ENCODE measurements at places on chromosomes 4 and X.

DNA sequence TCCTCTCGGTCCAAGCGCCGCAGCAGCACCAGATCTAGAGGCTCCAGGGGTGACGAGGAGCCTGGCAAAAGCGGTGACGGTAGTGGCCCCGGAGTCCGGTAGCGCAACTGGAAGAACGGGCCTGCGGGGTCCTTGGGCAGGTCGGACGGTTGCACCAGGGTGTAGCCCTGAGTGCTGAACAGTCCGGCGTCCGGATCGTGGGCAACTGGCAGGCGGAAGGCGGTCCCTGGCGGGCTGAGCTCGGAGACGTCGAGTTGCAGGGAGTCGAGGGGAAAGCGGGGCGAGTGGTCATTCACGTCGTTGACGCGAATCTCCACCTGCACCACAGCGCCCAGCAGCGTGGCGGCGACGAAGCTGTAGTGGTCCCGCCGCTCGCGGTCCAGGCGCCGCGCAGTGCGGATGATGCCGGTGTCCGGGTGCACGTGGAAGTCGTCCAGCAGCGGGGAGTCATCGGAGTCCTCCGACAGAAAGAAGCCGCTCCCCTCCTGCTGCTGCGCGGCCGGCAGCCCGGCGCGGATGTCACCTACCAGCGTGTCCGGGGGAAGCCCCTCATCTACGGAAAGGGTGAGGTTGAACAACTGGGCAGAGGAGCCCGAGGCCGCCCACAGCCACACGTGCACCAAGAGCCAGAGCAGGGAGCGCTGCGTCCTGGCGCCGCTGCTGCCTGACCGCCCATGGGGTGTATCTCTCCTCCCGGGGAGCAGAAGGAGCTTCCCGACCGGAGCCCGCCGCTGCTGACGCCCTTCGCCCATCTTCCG, 837 bp downstream of the DCHS2 start:
- DNase-seq, result no peak

GRCh38 chr4:23504083-23504482, 385.8 kb downstream of the PPARGC1A start:
- DNase-seq, result no peak

DNA sequence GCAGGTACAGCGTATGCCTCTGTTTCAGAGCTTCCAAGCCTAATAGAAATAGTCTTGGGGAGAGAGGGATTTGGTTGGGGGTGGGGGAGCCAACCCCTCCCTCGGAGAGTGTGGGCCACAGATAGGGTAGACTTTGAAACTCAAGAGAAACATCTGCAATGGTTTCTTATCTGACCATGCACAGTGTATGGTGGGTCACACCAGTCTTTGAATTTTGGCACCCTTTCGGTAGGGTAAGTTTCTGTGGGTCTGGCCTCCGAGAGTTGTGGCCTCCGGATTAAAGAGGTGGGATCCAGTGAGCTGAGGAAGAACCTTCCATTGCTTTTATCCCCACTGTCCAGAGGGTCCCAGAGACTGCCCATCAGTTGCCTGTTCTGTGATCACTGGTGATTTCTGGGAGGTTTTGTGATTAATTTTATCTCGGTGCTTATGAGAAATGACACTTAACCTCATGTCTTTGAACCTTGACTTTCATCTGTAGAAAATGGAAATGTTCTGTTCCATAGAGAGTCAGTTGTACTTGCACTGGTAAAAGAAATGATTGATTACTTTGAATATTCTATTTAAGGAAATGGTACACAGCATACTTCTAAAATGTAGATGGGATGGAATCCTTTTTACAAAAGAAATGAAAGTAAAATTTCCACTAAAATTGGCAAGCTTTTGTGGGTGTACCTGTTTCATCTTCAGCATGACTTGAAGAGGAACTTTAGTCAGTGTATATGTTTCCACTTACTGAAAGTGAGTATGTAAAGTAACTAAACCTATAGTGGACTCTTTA, 62.7 kb downstream of the TMEM131L start:
- DNase-seq, result no peak

- no peak for DNase-seq
Observed at GRCh38 chrX:1239681-1240142, 27.3 kb upstream of the CRLF2 start.

- DNase-seq, result no peak
Observed at GRCh38 chr4:98314791-98315565, 53.8 kb downstream of the RAP1GDS1 start.

GRCh38 chrX:72255445-72255844, 16.6 kb upstream of the ERCC6L start:
- DNase-seq, result no peak

DNA sequence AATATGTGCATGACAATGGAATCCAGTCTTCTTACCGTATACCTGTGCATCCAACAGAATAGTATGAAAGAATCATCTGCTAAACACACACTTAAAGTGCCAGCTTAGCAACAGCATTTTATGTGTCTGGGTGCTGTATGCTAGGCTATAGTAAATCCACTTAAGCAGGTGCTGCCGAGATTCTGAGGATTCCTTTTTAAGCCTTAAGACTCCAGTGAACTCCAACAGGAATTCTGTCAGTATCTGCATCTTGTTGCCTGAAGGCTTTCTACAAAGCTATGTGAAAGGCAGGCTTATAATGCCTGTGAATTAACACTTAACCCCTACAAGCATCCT, 1076.4 kb upstream of the PABPC4L start:
- no peak for DNase-seq

GRCh38 chr4:146976145-146976544, 30.5 kb upstream of the TTC29 start:
- DNase-seq, result no peak

- DNase-seq, result no peak
Observed at GRCh38 chr4:15370296-15370695, 57.5 kb upstream of the C1QTNF7 start.

DNA sequence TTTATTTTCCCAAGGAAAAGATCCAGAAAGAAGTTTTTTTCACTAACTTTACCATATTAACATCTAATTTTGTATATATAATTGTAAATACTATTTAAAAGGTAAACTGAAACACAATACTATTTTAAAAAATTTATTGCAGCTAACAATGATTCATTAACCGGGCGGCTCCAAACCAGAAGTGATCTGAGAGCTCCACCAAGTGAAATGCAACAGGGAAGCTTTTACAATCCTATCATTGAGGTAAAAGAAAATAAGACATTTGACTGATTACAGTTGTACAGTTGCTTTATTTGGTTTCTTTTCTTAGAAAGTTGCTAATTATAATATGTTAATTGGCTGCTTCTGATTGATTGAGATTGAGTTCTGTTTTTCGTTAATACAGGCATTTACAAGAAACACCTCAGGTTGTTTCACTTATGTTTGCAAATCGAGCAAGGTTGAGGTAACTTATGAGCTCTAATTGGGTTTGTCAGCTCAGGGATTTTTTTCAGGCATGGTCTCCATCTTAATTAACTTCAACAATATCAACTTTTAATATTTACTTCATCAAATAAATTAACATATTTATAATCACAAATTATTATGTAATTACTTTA, 220.2 kb upstream of the UGT8 start:
- no peak for DNase-seq

- no peak for DNase-seq
Observed at GRCh38 chrX:42432552-42432951, 345.4 kb downstream of the PPP1R2C start.

GRCh38 chrX:39834600-39834999, 263.2 kb downstream of the BCOR start:
- peak; percentile 27 for DNase-seq

DNA sequence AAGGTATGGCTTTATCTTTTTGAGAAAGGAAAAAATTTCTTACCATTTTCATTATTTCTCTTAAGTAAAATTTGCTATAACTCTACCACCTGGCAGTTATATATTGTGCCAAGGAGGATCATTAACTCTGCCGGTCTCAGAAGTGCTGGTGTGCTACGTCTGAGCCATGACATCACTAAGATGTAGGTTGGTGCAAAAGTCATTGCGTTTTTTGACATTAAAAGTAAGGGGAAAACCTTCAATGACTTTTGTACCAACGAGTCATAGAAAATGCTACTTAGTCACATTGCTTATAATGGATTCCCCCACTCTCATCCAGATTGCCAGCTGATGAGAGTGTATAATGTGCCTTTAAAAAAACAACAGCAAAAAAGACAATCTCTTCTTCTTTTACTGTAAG, 569.1 kb upstream of the GALNT7 start:
- no peak for DNase-seq

DNA sequence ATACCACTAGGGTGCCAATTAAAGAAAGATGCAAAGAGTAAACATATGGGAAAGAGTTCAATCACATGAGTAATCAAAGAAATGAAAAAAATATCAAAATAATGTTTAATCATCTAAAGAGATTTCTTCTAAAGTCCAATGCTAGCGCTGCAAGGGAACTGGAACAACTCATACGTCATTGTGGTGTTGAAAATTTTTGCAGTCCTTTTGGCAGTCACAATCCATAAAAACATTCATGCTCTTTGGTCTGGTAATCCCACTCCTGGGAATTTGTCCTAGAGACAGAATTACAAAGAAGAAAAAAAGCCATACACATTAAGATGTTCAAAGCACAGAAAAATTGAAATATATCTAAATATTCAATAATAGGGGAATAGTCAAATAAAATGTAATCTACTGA, 4.6 kb downstream of the P2RY4 start:
- DNase-seq, result no peak

DNA sequence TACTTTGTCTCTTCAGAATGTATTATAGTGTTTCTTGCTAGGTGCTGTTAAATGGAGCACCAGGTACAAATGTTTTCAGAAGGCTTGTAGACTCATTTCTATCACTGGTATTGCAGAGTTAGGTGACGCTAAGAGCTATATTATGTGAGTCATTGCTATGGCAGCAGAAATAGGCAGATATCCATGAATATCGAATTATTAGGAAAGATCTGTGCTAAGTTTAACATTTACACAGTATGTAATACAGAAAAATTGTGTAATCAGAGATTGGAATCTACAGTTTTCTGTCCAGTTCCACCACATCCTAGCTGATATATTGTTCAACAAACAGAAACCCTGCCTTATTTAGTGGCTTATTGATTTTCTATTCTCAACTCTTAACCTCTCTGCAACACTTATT, 1025.5 kb downstream of the STIM2 start:
- no peak for DNase-seq

GRCh38 chr4:153988492-153989363, 199.8 kb upstream of the SFRP2 start:
- no peak for DNase-seq

GRCh38 chr4:21888195-21888976, 60.2 kb downstream of the KCNIP4 start:
- DNase-seq, result peak; percentile 52

GRCh38 chr4:73869130-73870055, at the start of gene CXCL1:
TSS of gene CXCL1 (plus strand) at chr4:73869393. CDS start at chr4:73869471, 78 bp downstream.
- no peak for DNase-seq

DNA sequence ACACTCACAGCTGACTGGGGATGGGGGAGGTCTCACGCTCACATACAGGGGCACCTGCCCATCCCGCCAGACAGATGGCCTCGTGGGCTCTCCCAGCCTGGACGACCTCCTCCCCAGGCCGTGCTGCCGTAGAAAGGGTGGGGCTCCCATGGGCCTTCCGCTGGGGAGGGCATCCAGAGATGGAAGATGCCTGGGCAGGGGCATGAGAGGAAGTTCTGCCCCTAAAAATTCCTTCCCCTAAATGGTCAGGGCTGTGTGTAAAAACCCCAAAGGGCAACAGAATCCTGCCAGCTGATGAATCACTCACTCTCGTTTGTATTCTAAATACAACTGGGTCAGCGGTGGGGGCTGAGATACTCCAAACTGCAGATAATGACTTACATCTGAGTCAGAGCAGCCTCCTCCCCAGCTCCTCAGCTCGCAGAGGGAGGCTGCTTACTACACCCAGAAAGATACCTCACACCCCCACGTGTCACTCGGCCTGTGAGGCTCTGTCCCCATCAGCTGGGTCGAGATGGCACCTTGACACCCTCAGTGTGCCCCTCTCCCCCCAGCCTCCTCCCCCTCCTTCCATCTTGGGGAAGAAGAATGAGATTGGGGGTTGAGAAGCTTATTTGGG, 10.1 kb downstream of the WDR1 start:
- DNase-seq, result peak; percentile 83

GRCh38 chrX:2712428-2712827, 21.3 kb downstream of the CD99 start:
- no peak for DNase-seq

GRCh38 chr4:158630893-158631292, 40.8 kb downstream of the C4orf46 start:
- no peak for DNase-seq

- DNase-seq, result no peak
Observed at GRCh38 chr4:77148078-77148477, 8.9 kb upstream of the CCNG2 start.

GRCh38 chrX:54157561-54157960, 25.5 kb downstream of the FAM120C start:
- DNase-seq, result no peak

DNA sequence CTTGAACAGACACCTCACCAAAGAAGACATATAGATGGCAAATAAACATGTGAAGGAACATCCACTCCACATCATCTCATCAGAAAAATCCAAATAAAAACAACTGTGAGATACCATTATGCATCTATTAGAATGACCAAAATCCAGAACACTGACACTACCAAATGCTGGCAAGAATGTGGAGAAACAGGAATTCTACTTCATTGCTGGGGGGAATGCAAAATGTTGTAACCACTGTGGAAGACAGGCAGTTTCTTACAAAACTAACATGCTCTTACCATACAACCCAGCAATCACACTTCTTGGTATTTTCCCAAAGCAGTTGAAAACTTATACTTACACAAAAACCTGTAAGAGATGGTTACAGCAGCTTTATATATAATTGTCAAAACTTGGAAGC, 38.2 kb upstream of the ANTXR2 start:
- DNase-seq, result no peak

- DNase-seq, result no peak
Observed at GRCh38 chr4:154643493-154643892, 31.0 kb upstream of the FGG start.

GRCh38 chr4:41058426-41058825, 155.9 kb downstream of the APBB2 start:
- no peak for DNase-seq

DNA sequence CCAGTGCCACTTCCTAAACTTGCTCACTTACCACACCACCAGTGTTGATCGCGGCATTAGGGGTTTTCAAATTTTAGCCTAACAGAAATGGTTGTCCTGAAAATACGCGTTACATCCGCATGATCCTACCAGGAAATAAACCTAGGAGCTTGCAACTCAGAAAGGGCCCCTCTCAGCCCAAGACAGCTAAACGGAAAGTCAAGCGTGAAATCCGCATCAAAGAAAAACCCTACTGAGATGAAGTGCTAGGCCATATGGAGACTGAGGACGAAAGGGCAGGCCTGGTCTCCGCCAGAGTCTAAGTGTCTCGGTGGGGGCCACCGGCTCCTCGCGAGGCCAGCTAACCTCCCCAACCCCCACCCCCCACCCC, 626 bp downstream of the YTHDC1 start:
- DNase-seq, result no peak

DNA sequence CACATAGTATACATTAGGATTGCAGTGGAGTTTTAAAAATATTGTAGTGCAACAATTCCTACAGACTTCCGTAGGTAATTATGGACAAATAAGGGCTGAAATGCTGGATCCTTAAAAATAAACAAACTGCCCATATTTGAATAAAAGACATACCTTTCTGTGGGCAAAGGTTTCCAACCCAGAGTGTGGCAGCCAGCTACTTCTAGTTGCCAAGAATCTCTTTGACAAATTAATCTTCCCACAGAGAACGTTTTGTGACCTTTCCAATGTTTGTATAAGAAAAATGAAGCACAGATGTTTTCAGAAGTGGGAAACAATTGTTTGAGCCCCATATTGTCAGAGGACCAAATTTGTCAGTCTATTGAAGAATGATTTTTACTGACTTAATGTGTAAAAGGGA, 21.1 kb downstream of the GRPR start:
- no peak for DNase-seq

- no peak for DNase-seq
Observed at GRCh38 chr4:87622303-87622702, 14.0 kb downstream of the DSPP start.
